ENCODE measurements at places on chromosomes 12 and 14.

- H3K27ac ChIP-seq, result no peak overlapping the region
- no peak for DNase-seq
- H3K4me3 ChIP-seq, result no peak overlapping the region
- peaks cover 4% of the 10 kb centered on the region for H3K27me3 ChIP-seq
- H3K36me3 ChIP-seq, result no peaks in the 10 kb centered on the region
- peaks cover 16% of the 10 kb centered on the region for H3K4me1 ChIP-seq
Measured at GRCh38 chr12:93536111-93536765, 36.2 kb upstream of the SOCS2 start.

DNA sequence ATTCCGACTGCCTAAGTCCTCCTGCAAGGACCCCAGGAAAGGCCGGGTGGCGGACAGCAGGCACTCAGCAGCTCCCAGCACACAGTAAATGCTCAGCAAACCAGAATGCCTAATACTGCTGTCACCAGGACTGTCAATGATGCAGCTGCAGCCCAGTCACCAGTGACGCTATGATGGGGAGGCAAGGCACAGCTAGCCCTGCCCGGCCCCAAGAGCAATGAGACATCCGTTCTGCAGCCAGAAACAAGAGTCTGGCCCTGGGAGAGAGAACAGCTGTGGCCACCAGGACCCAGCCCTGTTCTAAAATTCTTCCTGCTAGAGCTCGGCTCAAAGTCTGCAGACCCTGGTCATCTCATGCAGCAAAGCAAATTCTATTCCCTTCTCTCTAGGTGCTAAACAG lies 69.8 kb downstream of the NCOR2 start:
- H3K4me1 ChIP-seq, result peaks cover 14% of the 10 kb centered on the region
- H3K27ac ChIP-seq, result no peak overlapping the region

DNA sequence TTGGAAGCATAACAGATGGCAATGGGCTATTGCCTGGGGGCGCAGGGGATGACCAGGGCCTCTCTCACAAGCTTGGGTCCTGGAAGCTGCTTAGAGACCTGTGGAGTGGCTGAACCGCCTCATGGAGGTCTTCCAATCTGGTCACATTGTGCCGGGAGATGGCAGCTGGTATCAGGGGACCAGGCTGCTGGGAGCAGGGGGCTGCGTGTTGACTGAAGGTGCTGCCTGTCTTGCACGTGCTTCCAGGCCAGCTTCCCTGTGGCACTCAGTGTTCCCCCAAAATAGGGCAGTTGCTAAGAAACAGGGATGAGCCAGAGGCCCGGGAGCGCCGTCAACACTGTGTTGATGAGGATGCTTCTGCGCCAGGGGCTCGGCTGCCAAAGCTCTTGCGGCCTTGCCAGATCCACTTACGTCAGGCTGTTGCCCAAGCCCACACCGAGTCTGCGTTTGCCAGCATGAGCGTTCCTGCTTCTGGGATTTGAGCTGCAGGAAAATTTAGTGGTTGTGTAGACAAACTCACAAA lies 39.8 kb downstream of the ELK3 start:
- H3K4me3 ChIP-seq, result peak overlapping the region; percentile 47
- no peak for DNase-seq
- peak overlapping the region; percentile 67 for H3K27ac ChIP-seq
- H3K27me3 ChIP-seq, result peaks cover 9% of the 10 kb centered on the region
- H3K36me3 ChIP-seq, result peaks cover 69% of the 10 kb centered on the region

- no peak overlapping the region for H3K4me3 ChIP-seq
- H3K36me3 ChIP-seq, result peaks cover 47% of the 10 kb centered on the region
- H3K27ac ChIP-seq, result no peak overlapping the region
- DNase-seq, result no peak
- peaks cover 2% of the 10 kb centered on the region for H3K4me1 ChIP-seq
Measured at GRCh38 chr12:64125913-64126312, 96.2 kb downstream of the KICS2 start.

GRCh38 chr12:55955800-55956508 lies 9.9 kb downstream of the PMEL start:
- H3K4me3 ChIP-seq, result no peak overlapping the region
- H3K27me3 ChIP-seq, result peaks cover 6% of the 10 kb centered on the region
- H3K4me1 ChIP-seq, result peaks cover 2% of the 10 kb centered on the region
- peaks cover 30% of the 10 kb centered on the region for H3K36me3 ChIP-seq
- peak; percentile 33 for DNase-seq

- H3K27me3 ChIP-seq, result peaks cover 6% of the 10 kb centered on the region
- no peak for DNase-seq
- H3K4me3 ChIP-seq, result no peak overlapping the region
- no peak overlapping the region for H3K27ac ChIP-seq
- peaks cover 6% of the 10 kb centered on the region for H3K4me1 ChIP-seq
Measured at GRCh38 chr12:65015850-65016249, 105.3 kb downstream of the WIF1 start.

Data from endothelial cell (in vitro differentiated cells).